ENCODE measurements at places on chromosomes 12 and 14. TPM values are rescaled to one million over a fixed set of nuclear protein-coding genes. Genes with fewer than 3 reads are reported as not detected.

The GPX2 gene
- 464 TPM for polyA plus RNA-seq

The FOS gene
- polyA plus RNA-seq: 62.2 TPM

The SERPINA9 gene
- 1.1 TPM for polyA plus RNA-seq

The CD163L1 gene
- 1.8 TPM for polyA plus RNA-seq

The CFAP54 gene
- polyA plus RNA-seq: 0.08 TPM

The PPFIA2 gene
- polyA plus RNA-seq: 0.87 TPM

The CD163 gene
- polyA plus RNA-seq: 18.3 TPM

The POU6F1 gene
- 5.1 TPM for polyA plus RNA-seq

The GLS2 gene
- 11.2 TPM for polyA plus RNA-seq

The TAS2R9 gene
- polyA plus RNA-seq: not detected

The GPR132 gene
- 0.38 TPM for polyA plus RNA-seq

The GZMB gene
- 4.0 TPM for polyA plus RNA-seq

The OTX2 gene
- not detected for polyA plus RNA-seq

The PLEKHD1 gene
- 0.15 TPM for polyA plus RNA-seq

The FIGNL2 gene
- polyA plus RNA-seq: not detected

The SSPN gene
- 2.1 TPM for polyA plus RNA-seq

The BHLHE41 gene
- polyA plus RNA-seq: 1.4 TPM

The BRAP gene
- polyA plus RNA-seq: 7.9 TPM

The IFNG-AS1 gene
- not detected for polyA plus RNA-seq
